Ovary (tissue), 10 donors: ENCODE measurements at places on chromosomes 4 and X.

DNA sequence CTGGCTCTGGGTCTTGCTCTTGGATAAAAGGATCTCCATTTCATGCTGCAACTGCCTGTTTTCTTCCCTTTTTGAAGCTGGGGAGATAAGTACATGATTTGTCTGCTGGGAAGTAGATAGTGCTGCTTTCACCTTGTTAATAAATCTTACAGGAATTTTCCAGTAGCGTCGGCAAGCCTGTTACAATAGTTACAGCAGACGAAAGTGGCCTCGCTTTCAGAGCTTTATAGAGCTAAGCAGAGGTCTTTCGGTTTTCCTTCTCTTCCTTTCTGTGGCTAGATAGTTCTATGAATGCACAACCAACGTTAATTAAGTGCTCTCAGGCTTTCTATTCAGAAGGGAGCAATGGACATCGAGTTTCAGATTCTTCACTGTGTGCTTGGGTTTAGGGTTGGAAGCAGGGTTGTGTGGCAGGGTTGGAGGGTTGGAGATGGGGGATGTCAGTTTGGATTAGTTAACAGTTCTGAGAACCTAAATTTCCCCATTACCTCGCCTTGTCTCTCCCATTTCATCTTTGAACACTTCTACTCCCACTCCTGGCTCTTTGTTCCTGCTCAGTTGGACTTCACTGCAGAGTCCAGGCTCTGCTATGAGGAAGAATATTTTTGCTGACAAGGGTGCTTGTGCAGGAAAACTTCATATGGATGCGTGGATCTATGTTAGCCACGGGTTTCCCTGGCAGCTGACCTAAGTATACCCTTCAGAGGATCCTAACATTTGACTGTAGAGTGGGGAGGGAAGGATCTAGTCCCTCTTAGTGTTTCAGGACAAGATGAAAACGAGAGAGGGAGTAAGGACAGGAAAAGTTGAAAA is 237.9 kb downstream of the ARHGAP10 start:
- no peak for DNase-seq
- no peak overlapping the region for H3K4me3 ChIP-seq
- no peaks in the 10 kb centered on the region for H3K4me1 ChIP-seq
- no peaks in the 10 kb centered on the region for H3K27me3 ChIP-seq
- H3K27ac ChIP-seq, result no peak overlapping the region
- no peaks in the 10 kb centered on the region for H3K36me3 ChIP-seq

DNA sequence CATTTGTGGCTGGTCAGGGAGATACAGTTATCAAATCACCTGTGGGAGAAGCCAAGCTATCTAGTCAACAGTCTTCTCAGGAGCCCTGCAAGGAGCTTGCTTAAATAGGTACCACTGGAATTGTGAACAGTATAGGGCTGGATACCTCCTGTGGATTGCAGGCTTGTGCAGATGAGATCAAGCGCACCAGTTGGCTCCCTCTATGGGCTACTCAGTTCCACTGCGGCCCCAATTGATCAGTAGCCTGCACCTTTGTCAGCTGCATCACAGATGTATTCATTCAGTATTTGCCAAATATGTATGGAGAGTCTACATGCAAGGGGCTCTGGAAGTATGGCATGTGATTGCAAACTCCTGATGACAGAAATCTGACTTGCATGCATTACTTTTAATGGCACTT is 28.6 kb downstream of the TEX13A start:
- no peak for DNase-seq
- no peaks in the 10 kb centered on the region for H3K4me1 ChIP-seq
- no peaks in the 10 kb centered on the region for H3K27me3 ChIP-seq
- H3K4me3 ChIP-seq, result no peak overlapping the region
- no peak overlapping the region for H3K27ac ChIP-seq

DNA sequence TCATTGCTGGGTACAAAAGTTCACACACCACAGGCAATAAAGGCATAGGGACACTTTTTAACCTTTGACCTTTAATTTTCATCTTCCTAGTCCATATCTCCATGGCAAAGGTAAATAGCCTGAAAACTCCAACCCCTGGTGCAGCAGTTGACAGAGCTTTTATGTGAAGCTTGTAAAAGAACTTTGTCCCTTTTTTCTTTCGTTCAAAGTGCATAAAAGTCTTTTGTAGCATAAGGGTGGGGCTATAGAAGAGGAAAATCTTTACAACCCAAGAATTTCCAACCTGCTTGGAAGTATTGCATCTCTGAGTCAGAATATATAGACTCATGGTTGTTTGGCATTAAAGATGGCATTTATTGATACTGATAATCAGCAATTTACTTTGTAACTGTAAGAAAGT is 20.4 kb downstream of the POF1B start:
- no peaks in the 10 kb centered on the region for H3K27me3 ChIP-seq
- H3K4me3 ChIP-seq, result no peak overlapping the region
- H3K36me3 ChIP-seq, result no peaks in the 10 kb centered on the region
- DNase-seq, result no peak
- no peaks in the 10 kb centered on the region for H3K4me1 ChIP-seq

- peak within 1 kb of the TSS; percentile 68 for H3K27ac ChIP-seq
- no peaks in the 10 kb centered on the region for H3K27me3 ChIP-seq
- H3K4me1 ChIP-seq, result peaks cover 3% of the 10 kb centered on the region
Observed at GRCh38 chrX:107825698-107826237, at the start of gene MID2. Gene MID2, plus strand, starts transcription at chrX:107825866. Its CDS starts 561 bp downstream, at chrX:107826427.

- DNase-seq, result no peak
- no peaks in the 10 kb centered on the region for H3K27me3 ChIP-seq
- H3K4me1 ChIP-seq, result no peaks in the 10 kb centered on the region
- H3K4me3 ChIP-seq, result no peak overlapping the region
- no peaks in the 10 kb centered on the region for H3K36me3 ChIP-seq
Observed at GRCh38 chr4:59537246-59537886, 1662.8 kb upstream of the ADGRL3 start.

GRCh38 chrX:122135070-122135469 is 1049.0 kb upstream of the GRIA3 start:
- no peak for DNase-seq
- H3K36me3 ChIP-seq, result no peaks in the 10 kb centered on the region
- no peak overlapping the region for H3K4me3 ChIP-seq
- H3K4me1 ChIP-seq, result no peaks in the 10 kb centered on the region
